Osteoblast (primary cell): ENCODE measurements at places on chromosomes 1 and 21. TPM values are rescaled to one million over a fixed set of nuclear protein-coding genes. Genes with fewer than 3 reads are reported as not detected.

EFNA3 gene
- 1.4 and 2.1 TPM in 2 replicates for total RNA-seq

DYRK3 gene
- total RNA-seq: 52.1 and 54.8 TPM in 2 replicates

ZNF648 gene
- total RNA-seq: not detected in 2 replicates

SH2D1B gene
- not detected in 2 replicates for total RNA-seq

HSPA6 gene
- 0.36 and 0.88 TPM in 2 replicates for total RNA-seq

CITED4 gene
- total RNA-seq: 1.2 and 3.3 TPM in 2 replicates

GBP4 gene
- 0.36 and 1.2 TPM in 2 replicates for total RNA-seq

MCOLN3 gene
- total RNA-seq: 4.0 and 4.7 TPM in 2 replicates

KCNT2 gene
- total RNA-seq: 6.2 and 10.5 TPM in 2 replicates

SEC16B gene
- 2.9 and 3.3 TPM in 2 replicates for total RNA-seq

SPRR1A gene
- total RNA-seq: not detected in 2 replicates

DNA sequence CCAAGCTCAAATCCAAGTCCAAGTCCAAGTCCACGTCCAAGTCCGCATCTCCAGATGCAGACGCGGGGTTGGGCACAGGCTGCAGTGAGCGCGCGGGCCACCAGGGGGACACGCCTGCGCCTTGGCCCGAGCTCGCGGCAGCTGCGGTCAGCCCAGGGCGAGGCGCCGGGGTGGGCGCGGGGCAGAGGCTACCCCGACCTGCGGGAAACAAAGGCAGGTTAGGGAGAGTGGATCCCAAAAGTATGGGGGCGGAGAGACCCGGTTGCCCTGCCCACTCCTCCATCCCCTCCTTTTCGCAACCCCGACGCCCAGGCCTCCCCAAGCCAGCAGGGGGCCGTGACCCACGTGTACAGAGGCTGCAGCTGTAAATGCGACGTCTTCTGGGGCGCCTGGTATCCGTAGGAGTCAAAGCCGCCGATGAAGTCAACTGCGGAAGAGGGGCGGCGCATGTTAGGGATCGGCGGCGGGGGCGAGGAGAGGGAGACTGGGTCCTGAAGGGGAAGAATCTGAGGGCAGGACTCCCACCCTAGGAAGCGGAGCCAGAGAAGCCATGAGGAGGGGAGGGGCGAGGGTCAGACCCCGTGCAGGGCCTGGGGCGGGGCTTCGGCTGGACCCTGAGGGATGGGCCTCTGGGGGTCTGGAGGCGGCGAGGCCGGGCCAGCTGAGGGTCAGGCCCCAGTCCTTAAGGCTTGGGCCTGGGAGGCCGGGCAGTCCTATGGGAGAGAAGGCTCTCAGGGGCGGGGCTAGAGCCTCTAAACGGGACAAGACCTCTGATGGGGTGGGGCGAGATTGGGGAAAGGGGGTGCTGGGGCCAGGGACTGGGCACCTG lies 58.0 kb downstream of the NKAIN1 start:
- peaks cover 20% of the 10 kb centered on the region for H3K27me3 ChIP-seq
- H3K27ac ChIP-seq: no peak overlapping the region
- peaks cover 9% of the 10 kb centered on the region for H3K4me1 ChIP-seq
- H3K4me3 ChIP-seq: peak overlapping the region; percentile 35
- peak; percentile 95 for DNase-seq

GRCh38 chr1:165699577-165699976 lies 1.2 kb upstream of the ALDH9A1 start:
- H3K27me3 ChIP-seq: no peaks in the 10 kb centered on the region
- no peak overlapping the region for H3K27ac ChIP-seq
- H3K4me3 ChIP-seq: no peak overlapping the region
- peaks cover 19% of the 10 kb centered on the region for H3K4me1 ChIP-seq
- DNase-seq: no peak

GRCh38 chr1:234400773-234401172 lies 27.5 kb downstream of the COA6 start:
- DNase-seq: no peak
- H3K4me3 ChIP-seq: no peak overlapping the region
- H3K27me3 ChIP-seq: no peaks in the 10 kb centered on the region
- H3K27ac ChIP-seq: no peak overlapping the region

DNA sequence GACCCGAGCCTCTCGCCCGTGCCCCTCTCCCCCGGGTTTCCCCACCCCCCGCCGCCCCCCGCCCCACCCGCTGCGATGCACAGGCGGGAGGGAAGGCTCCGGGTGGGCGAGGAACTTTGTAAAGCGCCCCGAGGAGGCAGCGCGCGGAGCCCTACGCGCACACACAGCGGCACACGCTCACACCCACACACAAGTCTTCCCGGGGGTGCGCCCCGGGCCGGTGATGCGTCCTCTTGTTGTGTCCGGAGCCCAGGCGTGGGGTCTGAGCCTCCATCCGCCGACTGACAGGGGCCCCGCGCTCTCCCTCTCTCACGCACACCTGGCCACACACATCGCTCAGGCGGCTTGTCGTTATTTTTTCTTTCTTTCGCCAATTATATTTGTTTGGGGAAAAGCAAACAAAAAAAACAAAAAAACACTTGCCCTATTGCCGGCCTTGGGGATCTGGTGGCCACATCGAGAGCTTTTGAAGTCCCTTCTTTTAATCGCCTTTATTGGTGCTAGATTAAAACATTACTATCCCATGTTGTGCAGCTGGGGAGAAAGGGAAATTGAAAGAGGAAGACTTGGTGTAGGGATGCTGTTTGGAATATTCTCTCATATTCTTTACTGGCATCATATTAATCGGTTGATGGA lies 770 bp downstream of the NTNG1 start:
- no peak overlapping the region for H3K27ac ChIP-seq
- peaks cover 16% of the 10 kb centered on the region for H3K4me1 ChIP-seq
- no peaks in the 10 kb centered on the region for H3K36me3 ChIP-seq

DNA sequence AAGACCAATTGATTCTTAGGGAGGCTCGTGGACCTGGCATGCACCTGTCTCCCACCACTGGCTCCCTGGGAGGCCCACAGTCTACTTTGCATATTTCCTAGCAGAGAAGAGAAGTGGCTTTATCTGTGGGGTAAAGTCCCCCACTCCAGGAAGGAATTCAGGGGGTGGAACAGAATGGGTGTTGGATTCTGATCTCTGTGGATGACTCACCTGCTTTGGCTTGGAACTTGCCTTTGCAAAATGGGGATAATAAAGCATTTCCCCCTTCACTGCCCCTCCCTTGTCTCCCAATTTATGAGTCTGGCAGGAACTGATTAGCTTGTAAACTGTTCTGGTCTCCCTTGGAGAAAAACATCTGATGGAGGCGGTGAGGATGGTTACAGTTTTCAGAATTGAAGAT lies 21.2 kb upstream of the OTUD3 start:
- peaks cover 23% of the 10 kb centered on the region for H3K4me1 ChIP-seq
- DNase-seq: no peak
- peak overlapping the region; percentile 52 for H3K27ac ChIP-seq
- no peaks in the 10 kb centered on the region for H3K36me3 ChIP-seq

- no peaks in the 10 kb centered on the region for H3K36me3 ChIP-seq
- no peak overlapping the region for H3K27ac ChIP-seq
- no peaks in the 10 kb centered on the region for H3K4me1 ChIP-seq
- no peak overlapping the region for H3K4me3 ChIP-seq
- no peak for DNase-seq
- H3K27me3 ChIP-seq: no peaks in the 10 kb centered on the region
Observed at GRCh38 chr1:183186841-183187240, 777 bp downstream of the LAMC2 start.

- H3K27ac ChIP-seq: no peak overlapping the region
- H3K4me3 ChIP-seq: no peak overlapping the region
- no peaks in the 10 kb centered on the region for H3K36me3 ChIP-seq
- DNase-seq: no peak
Observed at GRCh38 chr1:207969528-207969927, 58.6 kb upstream of the CD34 start.

DNA sequence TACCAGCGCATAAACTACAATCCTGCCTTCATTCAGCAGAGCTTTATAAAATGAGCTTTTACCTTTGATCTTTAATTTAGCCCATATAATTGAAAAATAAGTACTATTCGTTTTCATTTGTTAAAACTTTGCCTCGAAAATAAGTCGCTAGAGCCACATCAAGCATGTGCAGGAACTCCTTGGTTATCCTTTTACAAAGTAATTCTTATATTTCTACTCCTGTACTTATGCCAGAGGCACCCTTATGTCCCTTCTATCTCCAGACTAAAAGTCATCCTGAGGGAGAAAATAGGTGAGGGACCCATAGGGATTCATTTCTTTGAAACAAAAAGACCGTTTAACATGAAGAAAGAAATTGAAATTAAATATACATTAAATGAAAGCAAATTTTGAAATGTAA lies 278.2 kb upstream of the C1orf105 start:
- peak overlapping the region; percentile 95 for H3K27ac ChIP-seq
- peaks cover 28% of the 10 kb centered on the region for H3K36me3 ChIP-seq
- peaks cover 45% of the 10 kb centered on the region for H3K4me1 ChIP-seq
- H3K27me3 ChIP-seq: no peaks in the 10 kb centered on the region

DNA sequence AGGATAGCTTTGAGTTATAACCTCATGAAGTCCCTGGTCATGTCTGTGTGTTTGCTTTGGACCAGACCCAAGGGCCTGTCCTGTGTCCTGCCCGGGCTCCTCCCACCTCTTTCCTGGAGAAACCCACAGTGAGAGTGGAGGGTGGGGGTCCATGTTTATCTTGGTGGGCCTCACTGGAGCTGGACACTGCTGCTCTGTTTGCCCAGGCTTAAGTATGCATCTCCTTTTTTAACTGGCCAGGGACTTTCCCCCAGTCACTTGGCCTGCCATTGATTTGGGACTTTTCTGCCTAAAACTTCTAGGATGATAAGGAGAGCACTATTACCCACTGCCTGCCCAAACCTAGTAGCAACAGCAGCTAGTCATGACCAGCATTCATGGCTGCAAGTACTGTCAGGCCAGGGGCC lies 49.8 kb downstream of the DDR2 start:
- peak overlapping the region; percentile 19 for H3K27ac ChIP-seq
- H3K36me3 ChIP-seq: no peaks in the 10 kb centered on the region
- no peak for DNase-seq

DNA sequence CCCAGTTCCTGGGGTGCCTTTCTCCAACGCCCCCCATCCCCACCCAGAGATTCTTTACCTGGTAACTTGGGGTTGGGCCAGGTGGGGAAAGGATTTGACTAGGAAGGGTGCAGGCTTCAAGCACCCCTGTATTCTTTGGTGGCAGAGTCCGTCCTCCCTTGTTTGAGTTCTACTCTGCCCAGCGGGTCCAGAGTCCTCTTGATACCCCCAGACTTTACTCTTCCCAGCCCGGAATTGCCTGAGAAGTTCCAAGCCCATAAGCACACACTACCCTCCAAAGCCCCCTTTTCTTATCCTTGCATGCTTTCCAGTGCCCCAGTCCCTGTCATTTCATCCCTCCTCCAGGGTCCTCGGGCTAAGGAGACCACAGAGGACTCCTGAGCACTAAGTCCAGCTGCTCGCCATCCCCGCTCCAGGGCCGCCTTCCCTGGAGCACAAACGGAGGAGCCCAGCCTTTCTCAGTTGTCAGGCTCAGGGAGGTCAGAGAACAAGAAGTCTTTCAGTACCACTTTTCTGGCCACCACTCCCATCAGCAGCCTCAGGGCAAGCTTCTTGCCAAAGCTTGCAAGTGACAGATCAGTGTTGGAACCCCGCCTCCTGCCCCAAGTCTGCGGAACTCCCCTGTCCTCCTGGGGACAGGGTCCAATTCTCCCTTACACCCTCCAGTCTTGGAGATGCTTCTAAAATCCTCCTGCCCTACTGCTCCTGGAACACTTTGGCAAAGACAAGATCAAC lies 12.2 kb downstream of the SLC45A3 start:
- no peak overlapping the region for H3K27ac ChIP-seq
- no peaks in the 10 kb centered on the region for H3K4me1 ChIP-seq
- no peaks in the 10 kb centered on the region for H3K36me3 ChIP-seq
- H3K27me3 ChIP-seq: peaks cover 3% of the 10 kb centered on the region

GRCh38 chr1:167273027-167273800 lies 52.5 kb downstream of the POU2F1 start:
- no peaks in the 10 kb centered on the region for H3K4me1 ChIP-seq
- no peaks in the 10 kb centered on the region for H3K36me3 ChIP-seq
- DNase-seq: no peak
- no peak overlapping the region for H3K4me3 ChIP-seq
- H3K27me3 ChIP-seq: no peaks in the 10 kb centered on the region

DNA sequence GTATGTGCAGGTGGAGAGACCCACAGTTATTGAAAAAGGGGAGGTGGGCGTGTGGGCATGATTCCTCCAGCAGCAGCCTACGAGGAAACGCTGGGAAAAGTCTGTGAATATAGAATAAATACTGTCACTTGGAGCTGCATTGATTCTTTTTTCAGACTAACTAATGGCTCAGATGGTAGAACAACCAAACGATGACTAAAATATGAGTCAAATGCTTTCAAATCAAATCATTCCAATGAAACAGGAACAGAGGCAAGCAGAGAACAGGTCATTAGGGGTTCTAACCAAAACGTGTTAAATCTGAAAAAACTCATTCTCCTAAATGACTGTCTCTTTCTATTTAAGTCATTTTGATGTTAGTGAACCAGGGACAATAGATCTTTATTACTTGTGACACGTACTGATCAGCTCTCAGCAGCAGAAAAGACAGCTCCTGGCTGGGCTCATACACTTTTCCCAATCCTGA lies 35.1 kb upstream of the SEC16B start:
- peaks cover 9% of the 10 kb centered on the region for H3K4me1 ChIP-seq
- H3K4me3 ChIP-seq: no peak overlapping the region
- no peaks in the 10 kb centered on the region for H3K27me3 ChIP-seq
- no peaks in the 10 kb centered on the region for H3K36me3 ChIP-seq
- no peak overlapping the region for H3K27ac ChIP-seq

DNA sequence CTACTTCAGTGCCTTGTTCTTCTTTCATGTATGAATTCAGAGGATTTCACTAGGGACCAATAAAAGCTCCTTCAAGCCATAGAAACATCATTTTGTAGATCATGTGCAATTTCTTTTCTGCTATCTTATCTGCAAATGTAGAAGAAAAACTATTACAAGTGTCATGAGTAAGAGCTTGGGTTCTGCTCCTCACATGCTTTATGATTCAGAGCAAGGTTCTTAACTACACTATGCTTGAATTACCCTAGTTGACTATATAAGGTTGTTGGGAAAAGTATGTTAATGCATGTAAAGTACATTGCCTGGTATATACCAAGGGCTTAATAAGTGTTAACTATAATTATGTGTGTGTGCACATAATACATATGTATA lies 91.4 kb upstream of the S1PR1 start:
- no peaks in the 10 kb centered on the region for H3K27me3 ChIP-seq
- H3K36me3 ChIP-seq: no peaks in the 10 kb centered on the region
- peak; percentile 80 for DNase-seq
- no peak overlapping the region for H3K27ac ChIP-seq
- H3K4me3 ChIP-seq: no peak overlapping the region
- peaks cover 13% of the 10 kb centered on the region for H3K4me1 ChIP-seq

GRCh38 chr1:243447347-243447746 lies 191.5 kb downstream of the SDCCAG8 start:
- H3K27ac ChIP-seq: no peak overlapping the region
- no peaks in the 10 kb centered on the region for H3K36me3 ChIP-seq
- H3K4me1 ChIP-seq: no peaks in the 10 kb centered on the region

- no peaks in the 10 kb centered on the region for H3K27me3 ChIP-seq
- peaks cover 19% of the 10 kb centered on the region for H3K4me1 ChIP-seq
- peak overlapping the region; percentile 92 for H3K4me3 ChIP-seq
- H3K36me3 ChIP-seq: no peaks in the 10 kb centered on the region
- DNase-seq: peak; percentile 80
Observed at GRCh38 chr1:52032124-52032784, 1.4 kb downstream of the KTI12 start.
